Stimulated activated CD8-positive, alpha-beta memory T cell treated with anti-CD3 and anti-CD28 coated beads, Interleukin-15, amount 100 ng/mL, for 24 hours (primary cell): ENCODE measurements at places on chromosomes 7 and 10.

DNA sequence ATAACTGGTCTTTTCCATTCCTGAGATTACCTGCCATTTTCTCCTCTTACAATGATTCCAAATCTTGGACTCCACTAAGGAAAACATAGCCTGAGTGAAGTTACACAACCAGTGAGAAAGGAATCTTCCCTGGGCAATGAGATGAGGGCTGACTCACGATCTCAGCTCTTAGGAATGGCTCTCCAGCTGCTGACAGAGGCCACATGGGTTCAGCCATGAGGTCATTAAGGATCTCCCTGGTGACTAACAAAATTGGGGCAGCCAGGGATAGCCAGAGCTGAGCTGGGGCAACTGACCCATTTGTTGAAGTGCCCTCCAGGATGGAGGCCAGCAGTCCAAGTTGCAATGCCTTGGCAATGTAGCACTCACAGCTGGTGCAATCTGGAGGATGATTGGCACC, 78.7 kb upstream of the MKLN1 start:
- no peak for DNase-seq

GRCh38 chr10:104966563-104967297, 325.6 kb downstream of the SORCS3 start:
- no peak for DNase-seq

DNA sequence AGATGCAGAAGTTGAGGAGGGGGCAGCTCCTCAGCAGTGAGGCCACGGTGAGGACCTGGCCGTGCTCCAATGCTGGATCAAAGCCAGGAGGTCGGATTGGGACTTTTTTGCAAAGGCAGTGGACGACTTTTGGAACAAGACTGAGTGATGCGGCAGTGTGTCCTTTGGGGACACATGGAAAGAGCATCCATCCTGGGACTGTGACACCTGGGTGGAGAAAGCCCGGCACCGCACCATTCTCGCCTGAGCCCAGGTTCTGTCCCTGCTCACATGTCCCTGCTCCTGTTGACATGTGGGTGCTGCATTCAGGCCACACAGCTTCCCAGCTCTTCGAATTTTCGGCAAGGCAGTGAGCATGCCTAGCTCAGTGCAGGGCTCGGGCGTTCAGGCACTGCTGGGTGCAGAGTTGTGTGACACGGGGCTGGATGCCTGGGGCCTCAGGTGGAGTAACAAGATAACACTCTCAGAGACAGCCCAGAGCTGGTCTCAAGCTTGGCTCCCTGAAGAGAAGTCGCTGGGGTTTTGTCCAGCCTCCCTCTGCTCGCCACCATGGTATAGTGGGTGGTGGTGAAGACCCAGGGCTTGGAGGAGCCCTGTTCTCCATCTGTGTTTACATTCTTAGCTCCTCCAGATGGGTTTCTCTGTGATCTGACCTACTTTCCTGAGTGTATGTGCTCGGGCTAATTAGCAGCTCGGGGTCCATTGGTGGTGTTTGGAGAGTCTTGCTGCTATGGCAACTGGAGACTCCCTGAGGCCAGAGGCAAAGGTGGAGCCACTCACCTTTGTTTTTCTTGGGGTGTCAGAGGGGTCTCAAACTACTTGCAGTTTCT, 111.7 kb upstream of the BTBD16 start:
- no peak for DNase-seq

GRCh38 chr10:111990734-111991133, 192.8 kb downstream of the GPAM start:
- DNase-seq: no peak

DNA sequence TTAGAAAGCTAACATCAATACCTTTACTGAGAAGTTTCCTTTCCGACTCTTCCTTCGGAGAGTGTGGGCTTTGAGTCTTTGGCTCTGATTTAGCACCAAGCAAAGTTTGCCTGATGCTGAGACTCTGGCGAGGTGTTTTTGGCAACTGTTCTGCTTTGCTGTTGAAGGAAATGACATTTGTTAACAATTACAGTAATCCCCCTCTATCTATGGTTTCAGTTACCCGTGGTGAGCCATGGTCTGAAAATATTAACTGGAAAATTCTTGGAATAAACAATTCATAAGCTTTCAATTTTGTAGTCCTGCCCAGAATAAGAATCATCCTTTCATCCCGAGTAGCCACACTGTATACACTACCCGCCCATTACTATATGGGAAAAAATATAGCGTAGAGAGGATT, 126.3 kb downstream of the ARHGAP21 start:
- DNase-seq: no peak

DNA sequence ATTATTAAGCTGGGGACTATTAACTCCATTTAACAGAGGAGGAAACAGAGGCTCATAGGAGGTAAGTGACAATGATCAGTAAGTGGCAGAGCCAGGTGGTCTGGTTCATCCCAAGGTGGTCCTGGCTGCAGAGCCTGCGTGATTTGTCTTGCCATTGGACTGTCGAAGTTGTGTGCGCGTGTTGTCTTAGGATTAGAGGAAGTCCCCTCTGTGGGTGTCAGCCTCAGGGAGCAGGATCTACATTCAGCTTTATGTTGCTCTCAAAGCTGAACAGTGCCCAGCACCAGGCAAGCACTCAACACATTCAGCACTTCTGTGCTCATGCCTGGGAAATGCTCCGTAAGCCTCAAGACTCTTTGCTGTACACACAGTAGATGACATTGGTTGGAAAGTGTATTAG, 139.5 kb downstream of the HERPUD2 start:
- DNase-seq: no peak

DNA sequence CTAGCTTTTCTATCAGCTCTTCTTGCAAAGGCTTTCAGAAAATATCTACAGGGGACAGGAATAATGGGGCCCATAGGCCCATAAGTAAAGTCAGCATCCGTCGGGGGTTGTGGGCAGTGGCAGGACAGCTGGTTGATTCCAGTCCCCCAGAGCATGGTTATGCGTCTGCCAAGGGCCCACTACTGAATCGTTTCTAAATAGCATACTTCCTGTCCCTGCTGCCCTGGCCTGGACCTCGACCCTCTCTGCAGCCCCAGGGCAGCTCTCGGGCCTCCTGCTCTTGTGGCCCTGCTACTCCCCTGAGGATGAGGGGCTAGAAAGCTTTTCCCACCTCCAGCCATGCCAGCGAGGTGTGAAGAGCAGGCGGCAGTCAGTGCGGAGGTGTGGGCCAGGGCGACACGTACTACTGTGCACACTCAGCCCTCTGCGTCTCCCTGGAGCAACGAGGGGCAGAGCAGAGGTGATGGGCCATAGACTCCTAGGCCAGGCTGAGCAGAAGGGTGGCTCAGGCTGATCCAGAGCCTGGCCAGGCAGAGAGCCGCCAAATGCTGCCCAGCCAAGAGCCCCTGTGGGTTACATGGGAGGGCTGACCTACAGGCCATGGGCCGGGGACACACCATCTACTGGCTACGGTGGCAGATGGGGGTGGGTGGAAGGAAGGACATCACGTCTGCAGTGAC, 4.7 kb upstream of the OPN4 start:
- no peak for DNase-seq

GRCh38 chr10:1465993-1466764, 271.1 kb downstream of the ADARB2 start:
- DNase-seq: no peak

GRCh38 chr10:49610458-49611165, 502 bp downstream of the SLC18A3 start:
- DNase-seq: no peak

DNA sequence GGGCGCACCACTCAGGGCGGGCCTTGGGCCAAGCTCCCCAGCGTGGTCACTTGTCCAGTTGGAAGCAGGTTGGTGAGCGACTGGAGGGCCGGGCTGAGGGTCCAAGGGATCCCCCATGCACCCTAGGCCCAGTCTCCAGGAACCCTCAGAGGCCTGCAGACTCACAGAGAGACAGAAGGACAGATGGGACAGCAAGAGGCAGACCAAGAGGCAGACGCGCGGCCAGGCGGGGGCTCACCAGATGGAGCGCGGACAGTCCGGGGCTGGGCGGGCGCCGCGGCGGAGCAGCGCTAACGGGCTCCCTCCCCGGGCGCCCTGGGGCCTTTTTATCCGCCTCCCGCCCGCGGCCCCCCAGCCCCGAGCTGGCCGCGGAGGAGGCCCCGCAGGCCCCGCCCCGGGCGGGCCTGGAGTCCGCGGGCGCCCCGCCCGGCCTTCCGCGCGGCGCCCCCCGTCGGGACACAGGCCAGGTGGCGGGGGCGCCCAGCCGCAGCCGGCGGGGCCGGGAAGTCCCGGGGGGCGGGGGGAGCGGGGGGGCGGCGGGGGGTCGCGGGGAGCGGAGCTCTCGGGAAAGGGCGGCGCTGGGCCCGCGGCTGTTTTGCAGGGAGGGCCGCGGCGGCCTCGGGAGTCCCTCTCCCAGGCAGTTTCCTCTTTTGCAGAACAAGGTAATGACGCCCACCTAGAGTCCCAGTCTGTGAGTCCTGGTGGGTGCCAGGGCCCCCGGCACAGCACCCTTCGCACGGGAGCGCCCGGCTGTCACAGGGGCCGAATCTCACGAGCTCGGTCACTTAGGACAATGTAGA, at the start of gene LOXL4:
Gene LOXL4 (minus strand): TSS at position 301 of the 800 bp plus-strand sequence. CDS start 5,175 bp downstream, outside the sequence.
- no peak for DNase-seq

- no peak for DNase-seq
These were observed 59.1 kb upstream of the ZNF32 start for GRCh38 chr10:43707770-43708169.
